ENCODE measurements at places on chromosomes 16 and 17.

DNA sequence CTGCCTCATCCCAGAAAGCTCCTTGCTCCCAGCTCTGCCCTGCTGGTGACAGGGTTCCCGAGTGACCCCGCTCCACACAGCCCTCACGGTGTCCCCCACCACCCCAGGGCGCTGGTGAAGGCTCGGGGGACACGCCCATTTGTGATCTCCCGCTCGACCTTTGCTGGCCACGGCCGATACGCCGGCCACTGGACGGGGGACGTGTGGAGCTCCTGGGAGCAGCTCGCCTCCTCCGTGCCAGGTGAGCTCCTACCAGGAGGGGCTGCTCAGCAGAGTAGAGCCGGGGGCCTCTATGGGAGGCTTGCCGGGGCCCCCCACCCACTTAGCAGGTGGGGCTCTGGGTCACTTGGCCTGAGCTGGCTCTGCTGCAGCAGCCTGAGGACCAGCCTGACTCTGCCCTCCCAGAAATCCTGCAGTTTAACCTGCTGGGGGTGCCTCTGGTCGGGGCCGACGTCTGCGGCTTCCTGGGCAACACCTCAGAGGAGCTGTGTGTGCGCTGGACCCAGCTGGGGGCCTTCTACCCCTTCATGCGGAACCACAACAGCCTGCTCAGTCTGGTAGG is 11.2 kb downstream of the GAA start:
- DNase-seq: no peak

DNA sequence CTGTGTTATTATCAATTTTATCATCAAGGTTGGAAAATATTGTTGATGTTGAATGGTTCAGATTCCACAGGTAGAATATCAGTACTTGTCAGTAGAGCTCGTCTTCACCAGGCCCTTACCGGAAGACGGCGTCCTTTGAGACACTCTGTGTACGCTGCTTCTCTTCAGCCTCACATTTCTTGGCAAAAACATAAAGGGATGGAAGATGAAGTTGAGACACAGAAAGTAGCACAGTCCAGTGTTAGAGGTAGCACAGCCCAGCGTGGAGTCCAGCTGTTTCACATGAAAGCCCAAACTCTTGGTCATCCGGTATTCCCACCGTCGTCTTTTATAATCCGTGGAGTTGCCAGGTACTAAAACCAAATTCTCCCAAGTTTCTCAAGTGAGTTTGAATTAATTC is 30.4 kb downstream of the ATP2C2 start:
- DNase-seq: no peak

GRCh38 chr16:680625-680945 is 375 bp downstream of the STUB1 start:
- DNase-seq: no peak

GRCh38 chr16:92431-93339 is 14.7 kb downstream of the MPG start:
- no peak for DNase-seq

DNA sequence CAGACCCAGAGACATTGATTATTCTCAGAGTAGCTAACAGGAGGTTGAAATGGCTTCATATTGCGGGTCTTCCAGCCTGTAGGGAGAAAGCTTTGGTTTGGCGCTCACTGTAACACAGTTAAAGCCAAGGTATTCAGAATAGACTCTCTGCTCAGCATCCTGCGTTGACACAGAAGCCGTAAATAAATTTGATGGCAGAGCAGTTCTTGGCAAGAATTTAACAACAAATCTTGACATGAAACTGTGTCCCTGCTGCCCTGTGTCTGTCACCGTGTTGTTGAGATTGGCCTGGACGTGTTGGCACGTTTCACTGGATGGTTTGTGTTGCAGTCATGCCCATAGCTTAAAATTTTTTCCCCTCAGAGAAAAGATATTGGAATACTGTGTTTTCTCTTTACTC is 359.6 kb downstream of the SNX29 start:
- no peak for DNase-seq

DNA sequence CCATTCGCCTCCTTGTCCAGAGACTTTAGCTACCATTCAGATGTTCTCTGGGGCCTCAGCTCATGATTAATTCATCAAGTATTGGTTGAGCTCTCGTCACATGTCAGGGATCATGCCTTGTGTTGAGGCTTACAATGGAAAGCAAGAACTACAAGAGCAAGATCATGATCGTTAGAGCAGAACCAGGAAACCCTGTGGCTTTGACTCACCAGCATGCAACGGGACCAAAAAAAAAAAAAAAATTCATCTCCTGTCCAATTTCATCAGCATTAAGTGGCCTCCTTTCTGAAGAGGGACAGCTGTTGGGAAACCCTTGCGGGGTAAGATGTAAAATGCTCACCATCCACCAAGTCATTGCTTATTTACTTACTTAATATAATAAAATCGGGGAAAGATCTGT is 12.1 kb upstream of the USP10 start:
- no peak for DNase-seq

DNA sequence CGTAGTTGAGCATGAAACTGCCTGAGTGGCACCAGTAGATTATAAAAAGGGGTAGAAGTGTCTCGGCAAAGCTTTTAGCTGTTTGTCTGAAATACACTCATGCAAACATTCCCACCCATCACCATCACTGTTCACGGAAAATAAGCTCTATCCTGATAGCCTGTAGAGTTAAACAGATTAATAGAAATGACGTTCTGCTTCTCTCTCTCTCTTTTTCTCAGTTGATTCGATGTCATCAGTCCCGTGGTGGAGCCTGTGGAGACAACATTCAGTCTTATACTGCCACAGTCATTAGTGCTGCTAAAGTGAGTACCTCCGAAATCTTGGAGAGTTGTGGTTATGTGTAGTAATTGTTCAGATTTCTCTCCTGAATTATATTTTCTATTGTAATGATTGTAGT is 224.7 kb downstream of the BCAS3 start:
- DNase-seq: no peak

DNA sequence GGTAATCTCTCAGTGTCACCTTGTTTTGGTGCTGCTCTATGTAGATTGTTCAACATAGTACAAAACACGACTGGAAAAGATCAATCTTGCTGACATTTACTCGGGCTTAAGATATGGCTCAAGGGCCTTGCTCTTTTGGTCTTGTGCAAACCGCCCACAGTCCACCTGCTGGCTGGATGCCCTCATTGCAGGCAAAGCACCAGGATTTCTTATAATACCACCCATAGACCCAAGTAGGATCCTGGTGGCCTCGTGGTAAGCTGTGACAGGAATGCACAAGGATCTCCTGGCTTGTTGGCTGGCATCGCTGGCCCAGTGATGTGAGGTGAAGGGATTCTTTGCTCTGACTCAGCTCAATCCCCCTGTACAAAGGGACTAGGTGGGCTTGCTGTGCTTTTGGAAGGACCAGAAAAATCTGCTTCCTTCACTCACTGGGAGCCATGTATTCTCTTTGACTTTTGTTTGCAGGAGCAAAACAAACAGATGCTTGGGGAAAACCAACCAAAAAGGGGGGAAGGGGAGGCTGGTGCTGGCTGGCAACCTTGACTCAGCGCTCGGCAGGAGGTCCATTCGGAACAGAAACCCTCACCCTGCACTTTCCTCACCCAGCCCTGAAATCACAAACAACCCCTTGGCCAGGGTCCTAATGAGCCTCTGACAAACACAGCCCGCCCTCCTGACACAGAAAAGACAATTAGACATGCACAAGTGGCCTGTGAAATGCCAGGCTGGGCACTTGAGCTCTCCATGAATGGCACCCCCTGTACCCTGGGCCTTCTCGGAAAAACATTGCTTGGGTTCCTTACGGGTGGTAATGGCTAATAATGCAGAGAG is 36.6 kb upstream of the MED9 start:
- DNase-seq: peak; percentile 67

Data from stimulated activated CD4-positive, alpha-beta T cell treated with anti-CD3 and anti-CD28 coated beads, Interleukin-15, amount 100 ng/mL, for 48 hours (primary cell).